ENCODE measurements at places on chromosomes 4 and X.

- peak; percentile 80 for DNase-seq
These were observed 29.6 kb downstream of the SPARCL1 start for GRCh38 chr4:87499403-87500091.

DNA sequence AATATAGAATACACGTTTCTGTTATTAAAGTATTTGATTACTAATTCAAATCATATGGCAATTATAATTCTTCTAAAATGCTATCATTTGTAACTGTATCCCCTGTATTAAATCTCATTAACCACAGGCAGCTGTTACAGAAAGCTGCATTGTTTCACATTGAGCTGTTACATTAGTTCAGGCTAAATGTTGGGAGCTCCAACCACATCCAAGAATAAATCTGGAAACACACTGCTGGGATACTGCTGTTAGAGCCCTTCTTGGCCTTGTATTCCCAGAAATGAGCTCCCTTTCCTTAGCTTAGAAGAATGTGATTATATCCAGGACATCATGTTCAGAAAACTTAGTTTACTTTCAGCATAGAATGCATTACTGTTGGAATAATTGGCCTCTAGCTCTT is 48.2 kb downstream of the GUCY1B1 start:
- DNase-seq = no peak

DNA sequence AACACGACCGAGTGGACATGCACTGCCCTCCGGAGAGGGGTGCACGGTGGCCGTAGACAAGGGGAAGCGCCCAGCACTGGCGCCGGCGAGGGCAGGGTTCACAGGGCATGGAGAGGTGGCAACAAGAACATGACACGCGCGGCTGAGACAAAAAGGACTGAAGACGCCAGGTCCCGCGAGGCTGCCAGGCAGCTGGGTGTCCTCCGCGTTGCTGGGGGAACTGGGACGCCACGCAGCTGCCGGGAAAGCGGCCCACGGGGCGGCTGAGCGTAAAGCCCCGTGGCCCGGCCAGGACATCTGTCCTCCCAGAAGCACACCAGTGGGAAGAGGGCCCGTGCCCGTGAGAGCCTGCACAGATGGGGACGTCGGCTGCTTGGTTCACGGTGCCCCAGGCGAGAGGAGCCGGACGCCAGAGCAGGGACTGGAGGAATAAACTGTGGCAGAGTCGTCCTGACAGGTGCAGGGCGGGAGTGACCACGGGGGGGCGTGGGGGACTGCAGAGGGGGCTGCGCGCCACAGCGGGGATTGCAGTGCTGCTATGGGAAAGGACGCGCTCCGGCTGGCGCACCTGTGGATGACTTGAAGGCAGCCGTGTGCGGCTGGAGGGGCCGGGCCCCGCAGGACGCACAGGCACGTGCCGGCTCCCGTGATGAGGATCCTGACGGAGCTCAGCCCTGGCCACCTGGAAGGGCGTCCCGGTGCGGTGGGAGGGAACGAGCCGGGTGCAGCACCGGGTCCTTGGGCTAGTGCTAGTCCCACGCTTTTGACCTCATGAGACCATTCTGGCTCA is 32.1 kb upstream of the GTPBP6 start:
- no peak for DNase-seq

- no peak for DNase-seq
These were observed 118.0 kb downstream of the IRF2 start for GRCh38 chr4:184356366-184356765.

- no peak for DNase-seq
These were observed 21.6 kb downstream of the PCDH18 start for GRCh38 chr4:137510557-137511265.

- DNase-seq = no peak
These were observed 64.9 kb upstream of the SOD3 start for GRCh38 chr4:24730256-24731001.

DNA sequence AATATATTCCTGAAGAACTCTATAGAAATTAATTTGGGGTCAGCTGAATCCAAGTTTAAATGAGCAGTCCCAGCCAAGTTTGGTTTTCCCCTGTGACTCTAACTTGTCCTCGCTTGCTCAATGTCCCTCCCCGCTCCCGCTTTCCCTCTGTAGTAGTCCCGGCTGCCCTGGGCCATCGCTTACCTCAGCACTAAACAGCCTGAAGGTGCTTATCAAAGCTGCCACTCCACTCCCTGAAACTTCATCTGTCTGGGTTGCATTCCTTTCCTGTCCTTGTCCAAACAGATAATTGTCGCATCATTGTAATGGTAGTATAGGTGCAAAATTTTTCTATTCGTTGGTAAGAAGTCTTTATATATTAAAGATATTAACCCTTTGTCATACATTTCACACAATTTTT is 12.8 kb downstream of the SLC25A43 start:
- no peak for DNase-seq

DNA sequence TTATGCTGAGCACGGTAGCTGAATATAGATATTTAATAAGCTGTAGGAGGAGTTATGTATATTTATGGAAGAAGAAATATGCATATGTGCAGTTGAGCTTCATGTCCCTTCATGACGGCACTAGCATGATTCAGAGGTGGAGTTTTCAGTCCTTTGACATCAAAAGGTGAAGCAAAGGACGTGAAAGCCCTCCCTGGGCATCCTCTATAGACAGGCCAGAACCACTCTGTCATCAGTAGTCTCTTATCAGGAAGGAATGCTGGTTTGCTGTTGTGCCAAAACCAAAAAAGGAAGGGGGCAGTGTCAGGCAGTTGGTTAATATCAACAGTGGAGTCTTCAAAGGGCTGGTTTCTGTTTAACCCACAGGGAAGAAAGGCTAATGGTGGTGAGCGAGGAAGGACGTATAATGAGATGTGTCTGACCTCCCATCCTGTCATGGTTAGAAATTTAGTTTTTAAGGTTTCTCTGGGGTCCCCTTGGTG is 23.5 kb upstream of the IL2 start:
- DNase-seq = no peak

GRCh38 chrX:38211891-38212635 is 8.6 kb downstream of the SRPX start:
- no peak for DNase-seq

DNA sequence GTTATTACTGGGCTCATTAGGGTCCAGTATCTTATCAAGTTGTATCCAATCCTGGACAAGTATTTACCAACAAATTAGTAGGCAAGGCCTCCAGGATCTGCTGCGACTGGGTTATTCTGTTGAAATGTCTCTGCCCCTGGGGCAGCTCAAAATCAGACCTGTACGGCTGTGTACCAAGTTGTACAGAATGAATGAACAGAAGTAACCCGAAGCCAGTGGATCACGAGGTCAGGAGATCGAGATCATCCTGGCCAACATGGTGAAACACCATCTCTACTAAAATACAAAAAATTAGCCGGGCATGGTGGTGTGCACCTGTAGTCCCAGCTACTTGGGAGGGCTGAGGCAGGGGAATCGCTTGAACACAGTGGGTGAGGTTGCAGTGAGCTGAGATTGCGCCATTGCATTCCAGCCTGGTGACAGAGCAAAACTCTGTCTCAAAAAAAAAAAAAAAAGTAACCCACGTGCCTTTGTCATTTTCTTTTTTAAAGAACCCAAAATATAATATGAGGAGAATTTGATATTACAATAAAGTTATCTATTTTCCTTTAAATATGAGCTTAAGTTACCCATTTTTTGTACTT is 127.3 kb downstream of the CBR4 start:
- DNase-seq = no peak

GRCh38 chr4:140901736-140902336 is 145.7 kb upstream of the TBC1D9 start:
- DNase-seq = no peak

GRCh38 chr4:73902817-73903547 is 33.8 kb downstream of the CXCL1 start:
- DNase-seq = no peak

DNA sequence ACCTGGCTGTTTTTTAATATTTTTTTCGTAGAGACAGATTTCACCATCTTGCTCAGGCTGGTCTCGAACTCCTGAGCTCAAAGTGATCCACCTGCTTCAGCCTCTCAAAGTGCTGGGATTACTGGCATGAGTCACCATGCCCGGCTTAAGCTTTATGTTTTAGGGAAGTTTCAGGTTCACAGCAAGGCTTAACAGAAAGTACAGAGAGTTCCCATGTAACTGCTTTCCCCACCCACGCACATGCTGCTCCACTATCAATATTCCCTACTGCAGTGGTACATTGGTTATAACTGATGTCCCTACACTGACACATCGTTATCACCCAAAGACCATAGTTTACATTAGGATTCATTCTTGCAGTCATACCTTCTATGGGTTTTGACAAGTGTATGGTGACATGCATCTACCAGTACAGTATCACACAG is 62.7 kb downstream of the PRPS1 start:
- no peak for DNase-seq

DNA sequence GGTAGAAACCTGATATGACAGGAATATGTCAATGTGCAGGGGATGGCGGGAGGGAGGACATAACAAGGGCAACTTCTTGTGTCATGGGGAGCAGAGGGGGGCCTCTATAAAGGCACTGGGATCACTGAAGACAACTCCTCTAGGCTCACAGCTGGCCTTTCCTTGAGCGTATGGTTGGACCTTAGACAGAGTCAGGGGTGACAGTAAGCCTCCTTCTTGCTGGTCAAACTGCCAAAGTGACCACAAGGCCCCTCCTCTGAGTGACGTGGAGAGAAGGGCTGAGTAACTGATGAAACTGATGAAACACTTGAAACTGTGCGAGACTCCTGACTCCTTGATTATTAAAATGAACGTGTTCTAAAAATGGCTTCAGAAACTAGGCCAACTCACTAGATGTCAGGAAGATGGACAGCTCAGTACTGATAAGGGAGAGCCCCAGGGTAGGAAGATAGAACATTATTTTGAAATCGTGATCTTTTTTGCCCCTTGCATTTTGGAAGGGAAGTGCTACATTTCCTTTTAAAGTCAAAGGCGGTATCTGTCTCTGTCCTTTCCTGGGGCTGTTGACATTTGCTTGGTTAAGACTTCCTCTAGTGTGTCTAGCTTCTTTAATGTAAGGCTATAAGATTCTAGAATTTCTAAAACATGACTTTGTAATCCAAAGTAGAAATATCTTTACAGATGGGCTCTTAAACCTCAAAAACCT is 1.6 kb downstream of the RAB33A start:
- peak; percentile 81 for DNase-seq

GRCh38 chrX:8579602-8580001 is 115.0 kb downstream of the VCX3B start:
- DNase-seq = no peak

GRCh38 chr4:71571346-71571745 is 212.5 kb downstream of the GC start:
- no peak for DNase-seq

- DNase-seq = no peak
These were observed 116.3 kb downstream of the SHROOM4 start for GRCh38 chrX:50697691-50698090.

DNA sequence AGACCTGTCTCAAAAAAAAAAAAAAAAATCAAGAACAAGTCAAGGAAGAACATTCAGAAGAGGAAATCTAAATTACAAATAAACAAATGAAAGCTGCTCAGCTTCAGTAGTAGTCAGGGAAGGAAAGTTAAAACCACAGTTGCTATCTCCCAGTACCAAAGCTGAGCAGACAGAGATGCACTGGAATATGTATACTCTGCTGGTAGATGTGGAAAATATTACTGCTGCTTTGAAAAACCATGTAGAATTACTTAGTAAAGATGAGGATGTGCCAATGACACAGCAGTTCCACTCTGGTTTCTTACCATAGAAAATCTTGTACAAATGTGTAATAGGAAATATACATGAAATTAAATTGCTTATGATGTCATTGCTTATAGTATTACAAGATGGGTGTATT is 25.1 kb upstream of the PRKX start:
- peak; percentile 29 for DNase-seq

- no peak for DNase-seq
These were observed 214.6 kb upstream of the FAM241A start for GRCh38 chr4:111930659-111931058.

DNA sequence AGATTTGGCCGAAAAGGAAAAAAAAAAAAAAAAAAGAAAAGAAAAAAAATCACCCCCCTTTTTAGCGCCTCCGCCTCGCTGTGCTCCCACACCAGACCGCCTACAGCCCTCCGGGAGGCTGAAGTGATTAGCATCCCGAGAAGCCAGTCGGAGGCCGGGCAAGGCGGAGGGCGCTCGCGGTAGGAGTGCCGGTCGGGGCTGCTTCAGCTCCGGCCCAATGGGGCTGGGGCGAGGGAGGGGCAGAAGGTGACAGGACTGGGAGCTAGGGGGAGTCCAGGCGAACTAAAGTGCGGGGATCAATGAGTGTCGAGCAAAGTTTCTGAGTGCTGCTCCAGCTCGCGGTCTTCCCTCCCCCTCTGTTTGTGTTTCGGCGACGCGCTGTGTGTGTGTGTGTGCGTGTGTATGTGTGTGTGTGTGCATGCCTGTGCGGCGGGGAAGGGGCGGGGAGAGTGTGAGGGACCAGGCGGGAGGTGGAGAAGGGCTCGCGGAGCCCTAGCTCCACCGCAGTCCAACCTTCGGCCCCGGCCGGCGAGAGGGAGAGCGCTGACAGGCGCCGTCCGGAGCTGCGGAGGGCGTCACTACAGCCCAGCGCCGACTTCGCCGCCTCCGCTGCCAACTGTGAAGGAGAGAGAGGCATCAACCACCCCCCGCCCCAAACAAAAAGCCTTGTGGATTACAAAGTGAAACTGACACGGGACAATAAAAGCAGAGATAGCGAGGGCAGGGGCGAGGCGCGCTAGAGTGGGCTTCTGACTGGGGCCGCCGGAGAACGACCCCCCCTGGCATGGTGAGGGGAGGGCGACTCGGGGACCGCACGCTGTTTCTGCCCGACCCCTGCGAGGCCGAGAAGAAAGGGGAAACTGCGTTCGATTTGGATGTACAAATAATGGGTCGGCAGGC is at the start of gene FAT4:
Gene FAT4, plus strand, starts transcription at position 280 of the 900 bp plus-strand sequence. CDS start 1,457 bp downstream, outside the sequence.
- peak; percentile 68 for DNase-seq

DNA sequence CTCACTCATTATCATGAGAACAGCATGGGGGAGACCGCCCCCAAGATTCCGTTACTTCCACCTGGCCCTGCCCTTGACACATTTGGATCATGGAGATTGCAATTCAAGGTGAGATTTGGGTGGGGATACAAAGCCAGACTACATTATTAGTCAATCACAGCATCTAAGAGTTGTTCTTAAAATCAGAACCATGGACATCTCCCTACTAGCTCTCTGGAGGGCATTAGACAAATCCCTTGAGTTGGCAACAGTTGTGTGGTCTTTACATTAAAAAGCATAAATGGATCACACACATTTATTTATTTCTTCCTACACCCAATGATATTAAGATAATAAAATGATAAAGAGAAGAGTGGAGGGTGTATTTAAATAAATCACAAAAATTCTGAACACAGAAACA is 262.8 kb upstream of the VCX start:
- no peak for DNase-seq

GRCh38 chrX:110317061-110317819 is 645 bp downstream of the AMMECR1 start:
- DNase-seq = peak; percentile 39

All from activated CD4-positive, alpha-beta T cell treated with anti-CD3 and anti-CD28 coated beads, Interleukin-2, Interleukin-6, amounts not matched to agents 100 ng/mL and 50 ng/mL, durations not matched to agents 16 hours and 8 hours (primary cell).